ENCODE measurements at places on chromosomes 12 and 14.

DNA sequence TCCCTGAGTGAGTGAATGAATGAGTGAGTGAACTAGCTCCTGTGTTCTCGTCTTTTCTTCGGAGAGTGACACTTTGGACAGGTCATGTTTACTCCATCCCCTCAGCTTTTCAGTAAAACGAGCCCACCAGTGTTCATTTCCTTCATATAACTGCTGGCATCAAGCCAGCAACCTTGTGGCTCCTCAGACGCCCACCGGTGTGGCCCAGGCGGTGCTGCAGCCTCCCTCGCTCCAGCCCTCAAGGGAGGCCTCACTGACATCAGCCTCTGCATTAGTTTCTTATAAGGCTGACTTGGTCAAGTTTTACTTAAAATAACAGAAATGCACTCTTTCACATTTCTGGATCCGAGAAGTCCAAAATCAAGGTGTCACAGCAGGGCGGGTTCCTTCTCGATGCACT, 188.0 kb downstream of the ZFP36L1 start:
- no peak for DNase-seq

GRCh38 chr12:57087691-57088353, 1.1 kb upstream of the NAB2 start:
- DNase-seq, result peak; percentile 39

- no peak for DNase-seq
Measured at GRCh38 chr12:115569345-115570068, 708.0 kb downstream of the MED13L start.

- DNase-seq, result no peak
Measured at GRCh38 chr12:25311506-25311905, 60.8 kb upstream of the KRAS start.

GRCh38 chr12:22808860-22809259, 183.9 kb downstream of the ETNK1 start:
- no peak for DNase-seq

DNA sequence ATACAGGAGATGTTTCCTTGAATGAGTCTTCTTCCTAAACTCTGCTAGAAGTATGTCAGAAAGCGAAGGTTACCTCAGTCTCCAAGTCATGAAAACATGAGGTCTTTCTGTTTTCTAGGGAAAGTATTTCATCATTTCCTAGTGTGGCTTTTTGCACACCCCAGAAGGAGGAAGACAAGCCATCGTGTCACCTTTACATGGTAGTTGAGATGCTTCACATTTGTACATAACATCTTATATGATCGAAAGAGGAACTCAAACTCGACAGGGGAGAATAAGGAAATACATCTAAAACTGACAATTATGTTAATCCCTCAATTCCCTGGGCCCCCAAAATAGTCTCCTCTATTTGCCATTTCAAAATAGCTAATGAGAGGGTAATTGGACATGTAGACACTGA, 214.1 kb upstream of the PLEKHG7 start:
- DNase-seq, result no peak

DNA sequence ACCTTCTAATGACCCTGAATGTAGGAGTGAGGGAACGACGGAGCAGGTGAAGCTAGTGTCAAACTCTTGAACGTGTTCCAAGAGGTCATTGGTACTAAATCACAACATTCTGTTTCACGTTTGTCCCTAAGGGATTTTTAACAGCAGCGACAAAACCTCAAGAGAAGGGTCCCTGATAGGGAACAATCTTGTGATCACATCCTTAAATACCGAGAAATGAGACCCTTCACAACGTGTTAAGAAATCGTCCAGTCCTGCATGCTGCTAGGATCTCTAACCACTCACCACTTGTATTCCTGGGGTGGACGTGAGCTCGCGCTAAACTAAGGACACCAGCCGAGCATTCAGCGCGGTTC, 134.1 kb upstream of the KRAS start:
- DNase-seq, result no peak

GRCh38 chr12:103326190-103326589, 169.6 kb downstream of the C12orf42 start:
- DNase-seq, result no peak

DNA sequence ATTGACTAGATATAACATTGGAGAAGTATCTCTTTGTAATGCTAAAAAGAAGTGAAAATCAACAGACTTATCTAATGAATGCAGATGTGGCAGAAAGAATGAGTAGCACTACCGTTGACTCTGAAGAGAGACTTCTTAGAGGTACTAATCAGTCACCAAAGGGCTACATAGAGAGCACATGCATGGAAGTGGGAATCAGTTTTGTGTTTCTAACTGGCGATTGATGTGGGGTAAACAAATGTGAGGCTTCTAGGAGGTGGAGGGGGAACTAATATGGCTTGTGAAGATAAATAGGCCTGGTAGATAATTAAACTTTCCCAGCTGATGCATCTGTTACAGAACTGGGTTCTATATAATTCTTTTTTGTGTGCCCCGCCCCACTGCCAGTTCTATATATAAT, 10.5 kb downstream of the COCH start:
- no peak for DNase-seq

GRCh38 chr12:97685360-97685759, 222.8 kb downstream of the RMST start:
- no peak for DNase-seq

DNA sequence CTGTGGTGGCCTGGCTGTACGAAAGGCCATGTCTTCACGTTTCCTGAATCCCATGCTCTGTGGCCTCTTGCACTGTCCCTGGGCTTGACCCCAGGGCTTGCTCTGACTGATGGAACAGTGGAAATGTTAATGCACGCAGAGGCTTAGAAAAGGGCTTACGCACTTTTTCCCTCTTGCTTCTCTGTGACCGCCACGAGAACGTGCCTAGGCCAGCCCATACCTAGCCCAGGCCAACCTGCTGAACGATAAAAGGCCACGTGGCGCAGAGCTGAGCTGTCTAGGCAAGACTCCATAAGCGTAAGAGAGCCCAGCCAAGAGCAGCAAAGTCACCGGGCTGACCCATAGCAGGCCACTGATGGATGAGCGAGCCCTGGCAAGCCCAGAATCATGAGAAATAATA, 18.3 kb downstream of the TTC7B start:
- no peak for DNase-seq

DNA sequence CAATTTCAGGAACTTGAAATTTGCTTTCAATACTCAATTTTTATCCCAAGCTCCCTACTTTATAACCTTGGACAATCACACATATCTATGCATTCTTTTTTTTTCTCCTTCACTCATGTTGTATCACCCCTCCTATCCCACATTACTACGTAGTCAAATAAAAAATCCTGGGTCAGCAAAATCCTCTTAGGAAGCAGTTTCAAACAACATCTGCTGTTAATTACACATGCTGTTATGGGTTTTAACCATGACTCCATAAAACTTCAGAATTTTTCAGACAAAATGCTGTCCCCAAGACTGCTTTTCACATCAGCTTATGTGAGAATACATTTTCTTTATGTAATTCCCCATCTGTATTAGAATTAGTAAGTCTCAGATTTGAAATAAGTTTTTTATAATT, 61.7 kb downstream of the LRFN5 start:
- DNase-seq, result no peak

DNA sequence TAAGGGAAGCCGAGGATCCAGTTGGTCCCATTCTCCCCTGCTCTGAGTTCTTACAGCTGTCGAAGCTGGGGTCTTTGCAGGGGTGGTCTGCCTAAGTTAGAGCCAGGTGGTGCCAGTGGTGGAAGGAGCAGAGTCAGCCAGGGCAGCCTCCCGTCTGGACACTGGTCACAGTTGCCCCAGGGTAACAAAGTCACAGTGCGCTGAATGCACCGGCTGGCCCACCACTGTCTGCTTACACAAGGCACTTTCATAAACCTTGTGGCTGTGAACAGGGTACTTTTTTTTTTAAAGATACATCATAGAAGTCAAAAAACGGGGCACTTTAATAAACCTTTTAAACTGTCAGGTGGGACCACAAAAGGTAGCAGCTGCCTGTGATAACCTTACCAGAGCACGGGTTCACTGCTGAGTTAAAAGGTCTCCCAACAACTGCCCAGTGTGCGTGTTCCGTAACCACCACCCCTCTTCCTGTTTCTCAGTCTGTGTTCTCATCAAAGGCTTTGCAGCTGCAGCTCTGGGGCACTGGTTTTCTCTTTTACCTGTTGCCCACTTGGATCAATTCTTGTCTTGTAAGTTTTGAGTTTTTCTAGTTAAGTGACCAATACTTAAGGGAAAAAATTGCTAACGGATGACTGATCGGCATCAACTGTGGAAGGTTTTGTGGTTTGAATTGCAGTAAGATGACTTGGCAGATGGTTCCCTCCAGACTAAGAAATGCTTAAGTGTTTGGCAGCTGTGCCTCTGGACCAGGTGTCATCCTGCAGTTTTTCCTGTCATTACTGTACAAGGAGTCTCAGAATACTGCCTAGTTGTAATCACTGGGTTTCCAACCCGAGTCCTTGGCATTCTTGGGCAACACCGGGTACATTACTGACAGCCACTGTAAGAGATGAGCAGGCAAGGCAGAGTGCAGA, 55.9 kb downstream of the DYNC1H1 start:
- no peak for DNase-seq

- DNase-seq, result no peak
Measured at GRCh38 chr12:90216815-90217214, 508.2 kb upstream of the ATP2B1 start.

- no peak for DNase-seq
Measured at GRCh38 chr12:68675101-68675842, 11.5 kb upstream of the NUP107 start.

DNA sequence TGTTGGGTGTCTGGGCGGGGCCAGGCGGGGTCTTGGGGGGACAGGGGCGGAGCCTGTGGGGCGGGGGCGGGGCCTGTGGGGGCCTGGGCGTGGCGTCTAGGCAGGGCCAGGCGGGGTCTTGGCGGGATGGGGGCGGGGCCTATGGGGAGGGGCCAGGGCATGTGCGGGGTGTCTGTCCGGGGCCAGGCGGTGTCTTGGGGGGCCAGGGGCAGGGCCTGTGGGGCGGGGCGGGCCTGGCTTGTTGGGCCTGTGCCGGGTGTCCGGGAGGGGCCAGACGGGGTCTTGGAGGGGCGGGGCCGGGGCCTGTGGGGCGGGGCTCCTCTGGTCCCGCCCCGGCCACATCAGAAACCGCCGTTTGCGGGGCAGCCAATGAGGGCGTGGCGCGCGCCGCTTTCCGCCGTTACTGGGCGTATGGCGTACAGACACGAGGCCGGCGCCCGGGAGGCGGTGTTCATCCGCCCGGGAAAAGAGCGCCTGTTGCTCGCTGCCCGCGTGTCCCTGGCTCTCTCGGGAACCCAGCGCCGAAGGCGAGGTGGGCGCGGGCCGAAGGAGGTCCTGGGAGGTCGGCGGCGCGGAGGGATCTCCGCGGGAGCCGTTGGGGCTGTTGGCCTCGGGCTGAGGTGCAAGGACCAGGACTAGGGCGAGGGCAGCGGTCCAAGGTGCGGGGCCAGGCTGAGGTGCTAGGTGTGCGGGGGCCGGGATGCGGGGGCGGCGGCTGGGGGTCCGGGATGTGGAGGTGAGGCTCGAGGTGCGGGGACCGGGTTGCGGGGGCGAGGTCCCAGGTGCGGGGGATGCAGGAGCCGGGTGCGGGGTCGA, at the start of gene PIWIL1:
Gene PIWIL1, plus strand, starts transcription at position 400 of the 816 bp plus-strand sequence. CDS start 4,705 bp downstream, outside the sequence.
- DNase-seq, result no peak

- no peak for DNase-seq
Measured at GRCh38 chr12:125794401-125794800, 729.2 kb downstream of the AACS start.

DNA sequence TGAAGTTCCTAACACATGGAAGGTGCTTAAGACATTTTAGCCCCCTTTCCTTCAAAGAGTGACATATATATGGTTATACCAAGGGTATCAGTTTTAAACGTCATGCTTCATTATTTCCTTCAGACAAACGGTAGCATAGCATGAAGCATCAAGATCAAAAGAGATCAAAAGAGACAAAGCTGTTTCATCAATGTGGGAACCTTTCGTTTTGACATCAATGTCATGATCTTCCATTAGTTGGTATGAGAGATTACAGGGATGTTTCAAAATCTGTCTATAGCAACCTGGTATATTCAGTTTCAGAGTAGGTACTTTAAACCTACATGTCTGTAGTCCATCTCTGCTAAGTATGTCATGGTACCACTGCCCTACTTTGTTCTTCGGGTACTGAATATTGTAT, 28.3 kb downstream of the PUS7L start:
- DNase-seq, result no peak

DNA sequence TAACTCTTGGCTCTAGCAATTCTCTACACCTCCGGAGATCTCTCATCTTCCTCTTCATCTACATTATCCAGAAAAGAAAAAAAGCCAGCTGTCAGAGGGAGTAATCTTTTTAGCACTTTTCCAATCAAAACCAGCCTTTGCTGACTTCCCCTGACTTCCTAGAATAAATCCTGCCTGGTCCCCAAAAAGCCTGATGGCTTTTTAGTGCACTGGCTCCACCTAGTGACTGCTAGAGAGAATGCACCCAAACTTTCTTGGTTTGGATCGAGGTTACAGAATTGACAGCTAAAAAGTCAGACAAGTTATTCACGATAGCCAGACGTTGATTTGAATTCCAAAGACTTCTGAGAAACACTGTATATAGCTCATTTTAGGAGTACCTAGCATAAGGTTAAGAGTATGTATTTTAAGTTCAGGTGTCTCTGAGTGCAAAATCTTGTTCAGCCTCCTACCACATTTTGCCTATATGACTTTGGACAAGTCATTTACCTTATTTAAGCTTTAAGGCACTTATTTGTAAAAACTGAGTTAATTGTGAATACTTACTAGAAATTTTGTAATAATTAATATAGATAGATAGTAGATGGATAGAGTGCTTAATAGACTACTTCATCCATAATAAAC, 185.7 kb upstream of the GRIN2B start:
- DNase-seq, result peak; percentile 24

DNA sequence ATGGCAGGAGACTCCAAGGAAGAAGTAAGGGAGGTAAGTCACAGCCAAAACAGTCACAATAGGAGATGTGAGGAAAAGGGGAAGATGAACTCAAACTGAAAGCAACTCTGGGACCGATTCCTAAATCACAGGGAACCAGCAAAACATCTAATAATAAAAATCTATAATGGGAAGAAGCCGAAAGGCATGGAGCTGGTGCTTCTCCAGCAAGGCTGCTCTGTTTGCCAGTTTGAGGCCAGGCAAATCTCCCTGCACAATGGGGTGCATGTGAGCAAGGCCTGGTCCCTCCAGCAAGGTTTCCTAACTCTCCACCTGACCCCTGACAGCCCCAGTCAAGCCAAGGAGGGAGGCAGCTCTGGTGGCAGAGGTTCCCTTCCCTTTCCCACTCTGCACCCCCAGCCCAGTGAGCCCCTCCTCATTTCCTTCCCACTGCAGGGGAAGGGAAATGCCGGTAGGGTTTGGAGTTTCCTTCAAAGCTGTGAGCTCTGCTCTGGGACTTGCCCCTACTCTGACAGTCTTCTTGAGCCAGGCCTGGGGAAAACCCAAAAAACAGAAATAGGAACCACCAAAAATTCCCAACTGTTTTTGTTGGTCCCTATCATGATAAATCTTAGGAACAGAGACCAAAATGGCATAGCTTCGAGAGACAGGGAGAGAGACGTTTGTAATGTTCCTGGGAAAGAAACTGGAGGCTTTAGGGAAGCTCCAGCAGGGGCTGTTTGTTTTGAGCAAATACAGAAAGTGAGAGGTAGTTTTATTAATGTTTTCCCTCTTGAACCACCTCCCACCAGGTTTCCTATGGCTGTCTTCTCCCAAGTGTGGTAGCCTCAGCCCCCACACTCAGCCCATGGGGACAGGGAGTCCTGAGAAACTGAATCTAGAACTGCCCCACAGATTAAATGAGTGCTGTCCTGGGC, 34.6 kb downstream of the FMNL3 start:
- no peak for DNase-seq

Data from NCI-H1048 (cell line).